ENCODE measurements at places on chromosomes 5 and 9.

DNA sequence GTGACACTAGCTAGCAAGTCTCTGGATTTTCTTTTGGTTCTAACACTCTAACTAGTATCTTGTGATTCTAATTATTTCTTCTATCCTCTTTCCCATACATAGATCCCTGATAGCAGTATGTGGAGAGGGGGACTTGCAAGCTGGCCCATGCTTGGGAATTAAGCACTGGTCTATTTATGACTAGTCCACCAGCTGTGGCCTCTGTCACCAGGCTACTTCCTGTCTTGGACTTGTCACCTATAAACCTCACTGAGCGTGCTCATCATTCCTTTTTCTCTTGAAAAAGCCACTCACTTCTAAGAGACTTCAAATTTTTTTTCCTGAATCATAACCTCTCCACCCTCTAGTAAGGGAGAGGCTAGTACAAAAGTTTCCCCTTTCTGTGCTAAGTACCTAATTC, 32.3 kb upstream of the MAMDC2 start:
- H3K27me3 ChIP-seq = no peaks in the 10 kb centered on the region
- H3K27ac ChIP-seq = no peak overlapping the region
- peaks cover 7% of the 10 kb centered on the region for H3K4me1 ChIP-seq
- DNase-seq = no peak

GRCh38 chr9:126058591-126058990, 268.0 kb upstream of the MVB12B start:
- no peak overlapping the region for H3K4me3 ChIP-seq
- DNase-seq = no peak
- no peak overlapping the region for H3K27ac ChIP-seq
- H3K36me3 ChIP-seq = no peaks in the 10 kb centered on the region
- H3K27me3 ChIP-seq = 0 out of 2 replicates have a peak, but pooled peaks cover 1% of the 10 kb centered on the region

DNA sequence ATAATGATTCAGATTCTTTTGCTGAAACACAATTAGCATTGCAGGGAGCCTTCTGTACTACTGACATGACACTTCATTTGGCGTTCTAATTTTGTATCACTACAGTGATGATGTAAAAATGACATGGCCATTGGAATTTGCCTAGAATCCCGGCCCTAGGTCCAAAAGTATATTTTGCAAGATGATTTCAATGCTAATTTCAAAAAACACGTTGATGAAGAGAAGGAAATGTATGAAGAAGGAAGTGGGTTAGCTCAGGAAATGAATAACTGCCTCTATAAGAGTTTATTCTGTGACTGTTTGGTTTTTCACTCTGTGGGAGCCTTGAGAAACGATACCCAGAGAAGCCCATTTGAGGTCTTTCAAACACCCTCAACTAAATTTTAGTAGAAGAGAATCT, 59.3 kb downstream of the OSTF1 start:
- no peaks in the 10 kb centered on the region for H3K4me1 ChIP-seq
- H3K4me3 ChIP-seq = no peak overlapping the region
- no peak overlapping the region for H3K27ac ChIP-seq
- no peak for DNase-seq
- H3K27me3 ChIP-seq = no peaks in the 10 kb centered on the region
- peaks cover 15% of the 10 kb centered on the region for H3K36me3 ChIP-seq

- H3K4me1 ChIP-seq = peaks cover 25% of the 10 kb centered on the region
- H3K27ac ChIP-seq = no peak overlapping the region
- no peaks in the 10 kb centered on the region for H3K36me3 ChIP-seq
- H3K4me3 ChIP-seq = no peak overlapping the region
- no peak for DNase-seq
- no peaks in the 10 kb centered on the region for H3K27me3 ChIP-seq
Measured at GRCh38 chr5:34676416-34676815, 20.3 kb downstream of the RAI14 start.

- H3K4me3 ChIP-seq = no peak overlapping the region
- H3K36me3 ChIP-seq = no peaks in the 10 kb centered on the region
- H3K4me1 ChIP-seq = peaks cover 9% of the 10 kb centered on the region
- H3K27ac ChIP-seq = no peak overlapping the region
- DNase-seq = no peak
- H3K27me3 ChIP-seq = peaks cover 59% of the 10 kb centered on the region
Measured at GRCh38 chr5:77632526-77633206, 5.8 kb downstream of the OTP start.

DNA sequence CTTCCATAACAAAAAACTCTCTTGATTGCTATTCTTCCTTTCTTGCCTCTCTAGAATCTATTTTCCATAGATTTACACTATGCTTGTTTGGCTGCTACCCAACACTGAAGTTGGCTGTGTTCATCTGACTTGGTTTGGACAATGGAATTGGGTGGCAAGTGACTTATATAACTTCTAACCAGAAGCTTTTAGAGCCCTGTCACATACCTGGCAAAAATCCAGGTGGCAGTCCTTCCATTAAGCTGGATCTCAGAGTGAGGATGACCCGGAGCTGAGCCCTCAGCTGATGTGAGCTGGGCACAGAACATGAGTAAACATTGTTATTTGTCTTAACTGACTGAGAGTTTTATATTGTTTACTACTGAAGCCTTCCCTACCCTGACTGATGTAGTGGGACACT, 225.7 kb downstream of the TLR4 start:
- H3K4me1 ChIP-seq = no peaks in the 10 kb centered on the region
- no peaks in the 10 kb centered on the region for H3K36me3 ChIP-seq
- DNase-seq = no peak
- no peak overlapping the region for H3K27ac ChIP-seq

DNA sequence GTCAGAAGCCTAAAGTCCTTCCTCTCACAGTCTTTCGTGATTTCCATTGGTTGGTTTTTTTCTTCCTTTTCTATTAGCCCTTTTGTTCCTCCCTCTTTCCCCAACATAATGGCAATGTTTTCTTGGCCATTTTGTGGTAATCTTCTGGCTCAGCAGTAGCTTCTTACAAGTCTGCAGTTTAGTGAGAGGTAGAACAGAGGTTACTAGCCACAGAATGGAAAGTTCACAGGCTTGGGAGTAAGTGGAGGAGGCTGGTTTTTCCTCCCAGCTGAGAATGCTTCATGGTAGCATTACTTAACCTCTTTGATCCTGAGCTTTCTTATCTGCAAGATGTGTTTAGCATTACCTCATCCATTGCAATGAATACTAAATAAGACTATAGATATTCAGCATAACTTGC, 346.9 kb downstream of the NFIB start:
- no peak overlapping the region for H3K4me3 ChIP-seq
- H3K36me3 ChIP-seq = no peaks in the 10 kb centered on the region
- H3K27me3 ChIP-seq = no peaks in the 10 kb centered on the region
- DNase-seq = no peak
- H3K27ac ChIP-seq = no peak overlapping the region

DNA sequence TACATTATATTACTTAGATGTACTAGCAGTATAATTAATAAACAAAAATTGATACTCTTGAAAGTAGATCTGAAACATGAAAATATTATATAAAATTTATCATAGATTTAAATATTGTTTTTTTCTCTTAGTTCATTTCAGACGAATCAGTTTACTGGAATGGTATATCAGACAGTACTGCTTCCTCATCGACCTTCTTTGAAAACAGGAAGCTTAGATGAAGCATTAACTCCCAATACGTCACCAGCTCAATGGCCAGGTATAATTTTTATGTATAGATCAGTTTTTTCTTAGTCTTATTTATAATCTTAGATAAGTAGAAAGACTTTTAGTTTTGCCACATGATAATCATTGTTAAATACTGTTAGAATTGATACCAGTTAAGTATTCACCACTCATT, 106.3 kb downstream of the DMXL1 start:
- H3K4me1 ChIP-seq = no peaks in the 10 kb centered on the region
- H3K36me3 ChIP-seq = peaks cover 6% of the 10 kb centered on the region
- no peak overlapping the region for H3K4me3 ChIP-seq
- DNase-seq = no peak
- H3K27me3 ChIP-seq = no peaks in the 10 kb centered on the region
- H3K27ac ChIP-seq = no peak overlapping the region

- no peak for DNase-seq
- H3K36me3 ChIP-seq = no peaks in the 10 kb centered on the region
- H3K4me3 ChIP-seq = no peak overlapping the region
- H3K27ac ChIP-seq = no peak overlapping the region
Measured at GRCh38 chr9:121645853-121646807, 5.3 kb upstream of the DAB2IP start.

GRCh38 chr9:90830051-90830450, 28.4 kb downstream of the SYK start:
- no peak overlapping the region for H3K4me3 ChIP-seq
- no peaks in the 10 kb centered on the region for H3K36me3 ChIP-seq
- no peak for DNase-seq
- H3K4me1 ChIP-seq = no peaks in the 10 kb centered on the region
- H3K27ac ChIP-seq = no peak overlapping the region

DNA sequence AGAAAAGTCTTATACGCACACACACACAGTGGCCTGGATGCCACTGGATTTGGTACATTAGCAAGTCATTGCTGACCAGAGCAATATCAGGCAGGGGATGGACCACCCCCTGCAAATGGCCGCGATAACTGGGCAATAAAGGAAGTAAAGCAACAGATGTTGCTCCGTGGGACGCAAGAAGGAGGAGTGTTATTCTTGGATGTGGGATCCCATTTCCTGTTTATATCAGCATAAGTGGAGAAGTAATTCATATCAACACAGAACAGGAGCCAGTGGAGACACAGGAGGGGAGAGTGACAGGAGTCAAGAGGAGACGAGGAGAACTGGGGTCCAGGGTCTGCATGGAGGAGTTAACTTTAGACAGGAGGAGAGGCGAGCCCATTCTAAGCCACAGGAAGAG, 18.4 kb downstream of the RUFY1 start:
- no peaks in the 10 kb centered on the region for H3K4me1 ChIP-seq
- H3K27me3 ChIP-seq = no peaks in the 10 kb centered on the region
- DNase-seq = no peak
- no peak overlapping the region for H3K27ac ChIP-seq
- H3K36me3 ChIP-seq = peaks cover 57% of the 10 kb centered on the region
- H3K4me3 ChIP-seq = no peak overlapping the region

- no peaks in the 10 kb centered on the region for H3K36me3 ChIP-seq
- no peak for DNase-seq
- no peak overlapping the region for H3K4me3 ChIP-seq
- no peaks in the 10 kb centered on the region for H3K27me3 ChIP-seq
- peaks cover 14% of the 10 kb centered on the region for H3K4me1 ChIP-seq
- H3K27ac ChIP-seq = no peak overlapping the region
Measured at GRCh38 chr9:127177231-127177630, 54.8 kb upstream of the ANGPTL2 start.

DNA sequence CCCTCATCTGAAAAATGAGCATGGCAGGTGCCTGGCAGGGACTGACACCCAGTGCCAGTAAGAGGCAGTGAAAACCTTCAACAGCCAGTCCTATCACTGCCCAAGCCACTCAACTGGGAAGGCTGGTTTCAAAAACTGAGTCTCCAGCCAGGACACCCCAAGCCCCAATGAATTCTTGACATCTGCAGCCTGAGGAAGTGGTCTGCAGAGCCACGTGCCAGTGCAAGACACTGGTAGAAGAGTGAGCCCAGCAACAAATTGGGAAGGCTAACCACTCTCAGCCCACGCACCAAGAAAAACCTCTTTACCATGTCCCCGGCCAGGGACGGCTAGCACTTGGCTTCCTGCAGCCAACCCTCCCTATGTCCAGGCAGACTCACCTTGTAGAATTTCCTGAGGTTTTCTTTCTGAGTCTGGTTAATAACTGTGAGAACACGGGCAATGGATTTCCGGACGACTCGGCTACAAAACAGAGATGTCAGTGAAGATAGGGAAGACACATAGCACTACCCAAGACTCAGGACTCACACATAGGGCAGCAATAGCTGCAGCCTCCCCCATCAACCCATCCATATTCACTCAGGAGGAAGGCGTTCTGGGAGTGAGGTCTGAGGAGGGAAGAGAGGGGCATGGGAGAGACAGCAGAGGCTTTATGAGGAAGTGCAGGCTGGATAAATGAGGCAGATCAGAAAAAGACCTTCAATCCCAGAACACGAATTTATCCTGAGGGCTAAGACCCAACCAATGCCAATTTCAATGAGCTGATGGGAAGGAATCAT, 1.8 kb downstream of the RPL35 start:
- no peaks in the 10 kb centered on the region for H3K27me3 ChIP-seq
- H3K4me3 ChIP-seq = peak overlapping the region; percentile 91
- DNase-seq = no peak
- peak overlapping the region; percentile 12 for H3K27ac ChIP-seq
- H3K36me3 ChIP-seq = peaks cover 37% of the 10 kb centered on the region

- DNase-seq = no peak
- no peaks in the 10 kb centered on the region for H3K4me1 ChIP-seq
- no peak overlapping the region for H3K27ac ChIP-seq
- no peaks in the 10 kb centered on the region for H3K27me3 ChIP-seq
- no peak overlapping the region for H3K4me3 ChIP-seq
Measured at GRCh38 chr5:78221964-78222451, 72.5 kb downstream of the AP3B1 start.

- no peaks in the 10 kb centered on the region for H3K27me3 ChIP-seq
- H3K4me3 ChIP-seq = no peak overlapping the region
- H3K4me1 ChIP-seq = no peaks in the 10 kb centered on the region
- no peak overlapping the region for H3K27ac ChIP-seq
- no peaks in the 10 kb centered on the region for H3K36me3 ChIP-seq
- no peak for DNase-seq
Measured at GRCh38 chr5:22390888-22391287, 462.3 kb downstream of the CDH12 start.

DNA sequence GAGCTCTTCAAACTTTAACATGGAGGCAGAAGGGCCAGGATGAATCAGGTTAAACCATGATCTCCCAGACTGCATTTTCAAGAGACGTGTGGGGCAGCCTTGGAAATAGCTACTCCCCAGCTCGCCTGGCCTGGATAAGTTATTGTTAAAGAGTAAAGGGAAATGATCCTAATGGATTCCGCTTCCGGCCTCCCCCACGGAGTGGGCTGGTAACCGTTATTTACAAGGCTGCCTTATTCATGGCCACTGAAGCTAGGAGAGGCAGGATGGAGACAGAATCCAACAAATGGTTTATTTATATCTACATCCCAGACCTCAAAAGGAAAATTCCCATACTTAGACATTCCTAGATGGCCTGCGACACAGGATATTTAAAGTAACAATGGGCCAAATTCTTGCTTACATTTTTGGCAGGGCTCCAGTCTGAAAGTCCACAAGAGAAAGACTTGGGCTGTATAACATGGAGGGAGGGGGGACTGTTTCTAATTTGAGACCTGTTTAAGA, 27.9 kb downstream of the SPRY4 start:
- H3K27ac ChIP-seq = no peak overlapping the region
- peaks cover 55% of the 10 kb centered on the region for H3K4me1 ChIP-seq
- H3K27me3 ChIP-seq = no peaks in the 10 kb centered on the region
- H3K4me3 ChIP-seq = no peak overlapping the region
- peak; percentile 77 for DNase-seq

DNA sequence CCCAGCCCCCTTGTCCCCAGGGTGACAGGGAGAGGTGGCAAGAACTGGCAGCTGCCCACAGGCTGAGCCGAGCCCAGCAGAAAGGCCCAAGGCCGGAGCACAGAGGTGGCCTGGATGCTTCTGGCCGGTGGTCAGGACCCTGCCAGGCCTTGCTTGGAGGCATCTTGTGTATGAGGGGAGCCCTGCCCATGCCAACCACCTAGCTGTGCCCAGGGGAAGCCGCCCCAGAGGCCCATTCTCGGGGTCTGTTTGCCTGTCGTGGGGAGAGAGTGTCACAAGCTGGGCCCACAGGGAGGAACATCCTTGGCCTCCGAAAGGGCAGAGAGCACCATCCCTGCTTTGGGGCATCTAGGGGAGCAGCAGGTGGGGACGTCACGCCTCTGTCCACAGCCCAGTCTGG, 10.0 kb downstream of the NKD2 start:
- peaks cover 4% of the 10 kb centered on the region for H3K27me3 ChIP-seq
- no peak overlapping the region for H3K27ac ChIP-seq
- DNase-seq = no peak

- no peak for DNase-seq
- no peaks in the 10 kb centered on the region for H3K36me3 ChIP-seq
- no peak overlapping the region for H3K4me3 ChIP-seq
- no peaks in the 10 kb centered on the region for H3K27me3 ChIP-seq
Measured at GRCh38 chr5:128163991-128164390, 80.4 kb downstream of the SLC12A2 start.
